NAMALWA (cell line): ENCODE measurements at places on chromosomes 2 and 18.

GRCh38 chr2:55159037-55159651, 72.9 kb downstream of the CLHC1 start:
- DNase-seq = peak; percentile 45

GRCh38 chr18:48355276-48356115, 53.7 kb downstream of the ZBTB7C start:
- DNase-seq = no peak

- no peak for DNase-seq
Observed at GRCh38 chr2:207839028-207839427, 69.3 kb upstream of the FZD5 start.

DNA sequence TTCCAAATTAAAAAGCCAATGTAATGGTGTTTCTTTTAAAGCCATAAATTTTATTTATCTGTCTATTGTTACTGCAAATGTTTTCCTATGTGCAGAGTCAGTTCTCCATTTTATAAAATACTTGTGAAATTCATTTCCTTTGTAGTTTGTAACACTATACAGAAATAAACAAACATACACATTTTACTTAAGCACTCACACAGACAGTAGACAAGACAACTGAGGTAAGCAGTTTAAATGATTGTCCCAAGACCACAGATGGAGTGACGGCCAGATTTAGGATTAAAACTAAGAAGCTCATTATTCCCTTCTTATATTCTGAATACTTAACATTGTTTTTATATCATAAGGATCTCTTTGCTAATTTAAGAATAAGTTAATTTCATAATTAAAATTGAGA, 100.9 kb downstream of the BAZ2B start:
- peak; percentile 34 for DNase-seq

DNA sequence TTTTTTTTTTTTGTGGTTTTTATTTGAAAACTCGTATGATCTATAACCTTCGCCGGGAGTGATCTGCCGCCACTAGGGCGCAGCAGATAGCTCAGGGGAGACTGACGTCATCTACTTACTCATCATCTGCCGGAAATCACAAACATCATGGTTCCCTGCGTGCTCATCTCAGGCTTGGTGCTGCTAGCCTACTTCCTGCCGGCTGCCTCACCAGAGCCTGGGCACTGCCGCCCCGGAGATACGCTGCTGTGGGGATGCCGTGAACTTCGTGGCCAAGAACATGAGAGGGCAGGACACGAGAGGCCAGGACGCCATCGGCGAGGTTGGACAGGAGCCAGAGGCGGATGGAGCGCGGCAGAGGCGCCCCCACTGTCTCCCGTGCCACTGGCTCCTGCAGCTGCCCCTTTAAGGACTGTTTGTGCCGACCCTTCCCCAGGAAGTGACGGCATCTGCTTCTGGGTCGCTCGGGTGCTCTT, 68.8 kb downstream of the DOK6 start:
- peak; percentile 68 for DNase-seq

GRCh38 chr2:153394686-153395085, 83.9 kb downstream of the RPRM start:
- no peak for DNase-seq
